Activated naive CD4-positive, alpha-beta T cell treated with anti-CD3 and anti-CD28 coated beads, Interleukin-2, amount 50 U/mL, for 16 hours (primary cell): ENCODE measurements at places on chromosomes 5 and 9.
A peak's percentile ranks its signal among the peaks of the same experiment; 100 is the strongest.

DNA sequence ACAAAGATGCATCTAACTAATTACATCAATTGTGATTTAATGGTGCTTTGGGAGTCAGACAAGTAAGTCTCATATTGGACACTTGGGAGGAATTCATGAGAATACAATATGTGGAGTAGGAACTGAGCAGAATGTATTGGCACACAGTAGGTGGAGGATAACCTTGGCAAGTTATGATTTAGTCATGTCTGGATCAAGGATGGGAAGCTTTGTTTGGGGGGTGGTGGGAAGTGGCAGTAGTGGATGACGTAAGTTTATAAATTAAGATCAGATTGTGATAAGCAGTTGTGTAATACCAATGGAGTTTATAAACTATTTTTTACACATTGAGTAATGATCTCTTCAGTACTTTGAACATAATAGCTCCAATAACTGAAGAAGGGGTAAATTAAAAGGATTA is 67.0 kb downstream of the SGCD start:
- DNase-seq: no peak

- DNase-seq: no peak
Measured at GRCh38 chr5:140327589-140327988, 18.8 kb downstream of the HBEGF start.

- peak; percentile 74 for DNase-seq
Measured at GRCh38 chr9:136700959-136701667, 11.3 kb upstream of the DIPK1B start.

DNA sequence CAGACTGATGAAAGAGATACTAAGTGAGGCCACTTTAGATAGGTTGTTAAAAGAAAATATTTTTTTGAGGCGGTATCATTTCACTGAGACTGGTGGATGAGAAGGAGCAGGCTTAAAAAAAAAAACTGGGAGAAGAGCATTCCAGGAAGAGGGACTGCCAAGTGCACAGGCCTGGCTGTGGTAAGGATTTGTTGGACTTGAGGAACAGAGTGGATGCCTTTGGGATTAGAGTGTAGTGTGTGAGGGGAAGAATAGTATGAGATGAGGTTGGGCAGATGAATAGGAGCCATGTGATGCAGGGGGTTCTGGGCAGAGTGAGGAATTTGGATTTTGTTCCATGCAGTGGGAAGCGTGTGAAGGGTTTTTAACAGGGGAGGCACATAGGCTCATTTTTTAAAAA is 57.9 kb downstream of the PBX3 start:
- no peak for DNase-seq

DNA sequence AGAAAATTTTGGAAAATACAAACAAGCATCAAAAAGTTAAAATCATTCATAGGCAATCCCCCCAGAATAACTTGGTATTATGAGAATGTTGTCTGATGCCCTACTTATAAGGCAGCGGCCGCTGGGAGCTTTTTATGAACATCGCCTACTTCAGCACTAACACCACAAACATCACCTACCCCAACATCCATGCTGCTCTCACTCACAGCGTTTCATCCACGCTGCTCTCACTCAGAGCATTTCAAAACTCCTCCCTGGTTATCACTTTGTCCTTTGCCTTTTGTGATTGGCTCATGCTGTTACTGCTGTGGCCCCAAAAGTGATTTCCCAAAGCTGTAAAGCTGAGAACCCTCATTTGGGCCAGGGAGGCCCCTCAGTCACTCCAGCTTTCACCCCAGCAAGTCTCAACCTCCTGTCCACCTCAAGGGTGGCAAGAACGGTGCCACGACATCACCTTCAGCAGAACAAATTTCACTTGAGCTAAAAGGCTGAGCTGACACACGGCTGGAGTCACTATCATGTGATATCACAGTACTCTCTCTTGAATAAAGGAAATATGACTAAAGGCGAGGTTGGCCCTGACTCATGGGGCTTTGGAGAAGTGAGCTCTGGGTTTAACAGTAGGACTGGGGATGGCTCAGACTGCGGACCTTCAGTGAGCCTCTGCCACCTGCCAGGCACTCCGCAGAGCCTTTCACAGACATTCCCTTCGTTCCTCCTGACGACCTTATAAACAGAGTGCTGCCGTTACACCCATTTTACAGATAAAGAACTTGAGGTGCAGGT is 25.2 kb downstream of the SHC3 start:
- peak; percentile 27 for DNase-seq

DNA sequence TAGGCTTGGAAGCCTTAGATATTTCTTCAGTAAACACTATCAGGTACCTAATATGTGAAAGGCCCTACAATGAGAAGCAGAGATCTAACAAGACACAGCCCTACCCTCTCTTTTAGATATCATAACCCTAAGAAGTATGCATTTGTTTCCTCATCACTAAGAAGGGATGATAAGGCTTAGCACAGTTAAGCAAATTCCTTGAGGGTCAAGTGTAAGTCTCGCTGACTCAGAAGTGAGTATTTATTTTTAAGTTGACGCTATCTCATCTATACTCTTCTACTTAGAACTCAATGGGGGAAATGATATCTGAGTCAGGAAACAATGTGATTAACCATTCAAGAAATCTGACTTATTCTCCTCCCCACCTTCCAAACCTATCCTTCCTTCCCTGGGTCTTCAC is 149.7 kb downstream of the ESM1 start:
- no peak for DNase-seq

GRCh38 chr9:27088981-27089380 is 20.0 kb upstream of the TEK start:
- no peak for DNase-seq

DNA sequence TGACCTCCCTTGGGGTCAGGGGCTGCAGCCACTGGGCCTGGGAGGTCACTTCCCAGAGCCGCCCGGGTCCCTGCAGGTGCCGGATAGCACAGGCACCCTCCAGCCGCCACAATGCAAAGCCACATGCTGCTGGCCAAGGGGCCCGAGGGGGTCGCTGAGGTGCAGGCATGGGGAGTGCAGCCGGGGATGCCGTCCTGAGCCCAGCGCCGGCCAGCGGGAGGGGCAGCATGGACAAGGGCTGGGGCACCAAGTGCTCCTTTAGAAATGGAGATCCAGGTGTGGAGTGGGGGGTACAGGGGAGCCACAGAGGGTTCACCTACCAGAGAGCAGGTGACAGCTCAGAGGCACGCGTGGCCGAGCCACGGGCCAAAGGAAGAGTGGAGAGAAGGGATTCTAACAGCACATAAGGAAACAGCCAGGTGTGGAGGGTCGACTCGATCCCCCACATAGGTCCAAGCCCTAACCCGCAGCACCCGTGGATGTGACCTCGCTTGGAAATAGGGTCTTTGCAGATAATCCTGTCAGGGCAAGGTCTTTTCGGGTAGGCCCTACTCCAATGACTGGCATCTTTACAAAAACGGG is 24.7 kb downstream of the ZDHHC11B start:
- DNase-seq: no peak

GRCh38 chr5:25515525-25515924 is 870.7 kb upstream of the CDH10 start:
- DNase-seq: no peak

GRCh38 chr9:82419696-82420486 is 431.3 kb downstream of the SPATA31D1 start:
- DNase-seq: no peak

GRCh38 chr5:93311881-93312280 is 269.1 kb downstream of the NR2F1-AS1 start:
- no peak for DNase-seq

DNA sequence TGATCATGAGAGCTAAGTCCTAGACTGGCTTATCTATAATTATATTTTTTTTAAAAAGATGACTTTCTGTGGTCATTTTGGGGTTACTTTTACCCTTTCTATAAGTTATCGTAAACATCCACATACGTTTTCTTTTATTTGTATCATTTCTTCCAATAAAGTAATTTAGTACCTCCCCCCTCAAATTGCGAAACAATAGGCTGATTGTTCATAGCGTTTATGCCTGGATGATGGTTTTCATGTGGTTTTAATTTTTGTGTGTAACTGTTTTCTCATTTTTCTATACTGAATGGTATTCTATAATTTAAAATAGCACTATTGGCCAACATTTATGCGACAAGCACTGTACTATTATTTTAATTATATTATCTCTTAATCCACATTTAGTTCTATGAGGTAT is 44.5 kb downstream of the SMC5 start:
- DNase-seq: no peak

DNA sequence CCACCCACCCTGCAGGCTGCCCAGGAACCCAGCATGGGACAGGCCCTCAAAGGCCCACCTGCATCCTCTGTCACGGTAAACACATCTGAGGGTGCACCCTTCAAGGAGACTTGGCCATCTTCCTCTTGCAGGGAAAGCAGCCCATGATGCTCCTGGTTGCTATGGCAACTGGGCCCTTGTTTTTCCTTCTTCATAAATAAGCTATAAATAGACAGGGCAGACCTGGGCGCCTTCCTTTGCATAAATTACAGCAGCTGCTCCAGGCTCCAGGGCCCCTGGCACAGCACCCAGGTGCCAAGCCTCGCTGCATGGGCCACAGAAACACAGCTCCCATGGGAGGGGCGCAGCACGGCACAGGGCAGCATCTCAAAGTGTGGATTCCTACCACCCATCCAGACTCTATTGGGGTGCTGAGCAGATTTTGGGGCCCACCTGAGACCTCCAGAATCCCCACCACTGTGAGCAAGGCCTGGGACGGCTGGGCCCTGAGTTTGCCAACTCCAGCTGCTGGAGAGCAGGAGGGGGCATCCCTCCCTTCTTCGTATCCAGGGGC is 5.8 kb upstream of the PSMB7 start:
- no peak for DNase-seq

- DNase-seq: peak; percentile 1
Measured at GRCh38 chr9:114276908-114277821, 45.7 kb upstream of the ORM1 start.

DNA sequence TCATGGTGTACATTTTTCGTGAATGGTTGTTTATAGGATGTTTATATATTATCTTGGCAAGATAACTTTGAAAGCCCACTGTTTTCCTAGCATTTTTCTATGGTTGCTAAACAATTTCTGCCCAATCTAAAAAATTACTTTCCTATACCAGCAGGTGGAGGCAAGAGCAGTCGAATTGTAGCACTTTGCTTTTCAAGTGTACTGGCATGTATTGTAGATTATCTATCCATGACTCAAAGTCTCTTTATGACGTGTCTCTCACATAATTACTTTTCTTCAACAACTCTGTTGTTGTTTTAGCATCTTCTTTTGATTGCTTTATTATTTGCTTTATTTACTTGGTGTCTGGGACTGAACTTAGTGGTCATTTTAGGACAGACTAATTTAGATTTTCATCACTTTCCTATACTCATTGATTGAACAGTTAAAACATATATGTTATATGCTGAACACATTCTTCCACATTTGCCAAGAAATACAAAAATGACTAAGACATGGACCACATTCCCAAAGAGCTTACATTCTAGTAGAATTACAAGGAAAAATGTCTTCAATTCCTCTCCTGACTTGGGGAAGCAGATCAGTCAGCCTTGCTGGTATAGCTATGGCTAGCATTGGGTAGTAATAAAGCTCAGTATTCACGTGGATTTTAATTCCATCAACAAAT is 20.7 kb downstream of the NLN start:
- DNase-seq: peak; percentile 18

GRCh38 chr5:128546658-128547281 is 8.7 kb upstream of the FBN2 start:
- DNase-seq: no peak

- peak; percentile 26 for DNase-seq
Measured at GRCh38 chr9:35972093-35972492, 14.1 kb upstream of the OR2S2 start.

DNA sequence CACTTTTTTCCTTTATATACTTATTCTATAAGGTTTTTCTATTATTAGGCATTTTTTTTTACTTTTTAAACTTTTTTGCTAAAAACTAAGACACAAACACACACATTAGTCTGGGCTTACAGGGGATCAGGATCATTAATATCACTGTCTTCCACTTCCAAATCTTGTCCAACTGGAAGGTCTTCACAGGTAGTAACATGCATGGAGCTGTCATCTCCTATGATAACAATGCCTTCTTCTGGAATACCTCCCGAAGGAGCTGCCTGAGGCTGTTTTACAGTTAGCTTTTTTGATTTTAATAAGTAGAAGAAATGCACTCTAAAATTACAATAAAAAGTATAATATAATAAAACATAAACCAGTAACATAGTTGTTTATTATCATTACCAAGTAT is 345.5 kb upstream of the PTGER4 start:
- no peak for DNase-seq

DNA sequence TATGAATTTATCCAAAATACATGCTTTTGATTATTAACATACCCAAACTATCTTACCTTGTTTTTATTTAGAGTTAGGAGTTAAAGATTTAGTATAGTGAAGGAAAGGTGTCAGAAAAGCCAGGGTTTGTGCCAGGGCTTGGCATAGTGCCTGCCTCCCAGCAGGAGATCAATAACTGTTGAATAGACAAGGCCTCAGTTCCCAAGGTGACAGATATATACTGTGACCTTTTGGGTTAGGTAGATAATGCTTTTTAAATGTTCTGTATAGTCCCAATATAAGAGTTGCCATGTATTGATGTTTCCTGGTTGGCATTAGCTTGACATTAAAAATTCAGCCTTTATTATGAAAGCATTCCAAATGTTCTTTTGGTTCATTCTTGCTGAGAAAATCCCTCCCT is 121.8 kb downstream of the MCTP1 start:
- DNase-seq: no peak

DNA sequence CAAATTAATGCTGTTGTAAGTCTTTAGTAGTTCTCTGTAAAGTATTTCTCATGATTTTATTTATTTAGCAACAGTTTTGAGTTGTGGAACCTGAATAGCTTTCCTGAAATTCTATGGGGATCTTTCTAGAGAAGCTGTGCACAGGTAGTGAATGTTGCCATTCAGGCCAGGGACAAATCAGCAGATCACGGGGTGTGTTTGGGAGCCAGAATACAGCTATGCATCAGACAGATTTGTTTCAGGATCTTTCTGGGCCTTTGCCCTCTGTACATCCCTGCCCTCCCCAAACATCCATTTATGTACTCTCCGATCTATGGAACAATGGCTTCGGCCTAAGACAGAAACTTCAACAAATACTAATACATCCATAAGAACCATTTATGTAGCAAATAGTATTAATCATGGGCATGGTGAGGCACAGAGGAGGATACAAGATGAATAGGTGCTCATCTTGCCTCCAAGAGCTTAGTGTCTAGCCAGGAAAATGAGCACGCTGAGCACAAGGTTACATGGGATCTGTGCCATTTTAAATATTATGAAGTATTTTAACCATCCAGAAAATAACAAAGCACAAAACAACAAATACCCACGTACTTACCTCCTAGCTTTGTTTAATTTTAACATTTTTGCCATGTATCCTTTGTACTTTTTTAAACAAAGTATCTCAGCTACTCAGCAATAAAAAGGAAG is 13.1 kb downstream of the ARHGEF37 start:
- DNase-seq: no peak

GRCh38 chr5:153530357-153531143 is 40.1 kb downstream of the GRIA1 start:
- DNase-seq: no peak

- DNase-seq: no peak
Measured at GRCh38 chr9:133349965-133350616, 2.1 kb downstream of the RPL7A start.

DNA sequence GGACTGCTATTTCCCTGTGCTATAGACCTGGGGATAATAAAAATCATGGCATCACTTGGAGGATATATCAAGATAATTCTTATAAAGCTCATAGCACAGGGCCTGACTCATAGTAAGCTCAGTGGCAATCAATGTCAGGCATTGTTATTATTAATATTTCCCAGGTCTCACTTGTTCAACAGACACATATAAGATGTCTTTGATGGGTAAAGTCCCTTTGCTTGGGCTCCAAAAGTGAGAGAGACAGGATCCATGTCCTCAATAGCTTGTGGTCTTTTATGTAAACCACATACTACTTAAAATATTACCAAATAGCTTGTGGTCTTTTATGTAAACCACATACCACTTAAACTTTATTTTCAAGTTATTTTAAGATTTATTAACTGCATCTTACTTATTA is 11.2 kb downstream of the SH3RF2 start:
- no peak for DNase-seq
